ENCODE measurements at places on chromosomes 2 and 18. TPM values are rescaled to one million over a fixed set of nuclear protein-coding genes. Genes with fewer than 3 reads are reported as not detected.

CCL20 gene
- total RNA-seq: 1.4 TPM

UGT1A10 gene
- not detected for total RNA-seq

OTOS gene
- not detected for total RNA-seq

ZNF532 gene
- total RNA-seq: 10.2 TPM

LRRC30 gene
- not detected for total RNA-seq

ADCYAP1 gene
- not detected for total RNA-seq

CTAGE1 gene
- total RNA-seq: not detected

WDPCP gene
- total RNA-seq: 7.0 TPM

FTCDNL1 gene
- total RNA-seq: 2.2 TPM

ALK gene
- total RNA-seq: 0.25 TPM

SLC19A3 gene
- total RNA-seq: not detected

SIGLEC15 gene
- total RNA-seq: not detected

TLX2 gene
- 1.4 TPM for total RNA-seq

KLHL29 gene
- 4.0 TPM for total RNA-seq

DGUOK gene
- total RNA-seq: 110 TPM

RNF149 gene
- total RNA-seq: 50.8 TPM

KRTCAP3 gene
- 13.4 TPM for total RNA-seq

ANKRD30BL gene
- not detected for total RNA-seq

CENPO gene
- total RNA-seq: 44.1 TPM

SCN9A gene
- 0.12 TPM for total RNA-seq

ELOA2 gene
- not detected for total RNA-seq

SERPINB10 gene
- 2.8 TPM for total RNA-seq

NPPC gene
- 1.1 TPM for total RNA-seq

SGO2 gene
- total RNA-seq: 36.5 TPM

GALR1 gene
- total RNA-seq: not detected

OSR1 gene
- not detected for total RNA-seq

AQP12B gene
- not detected for total RNA-seq

CDH2 gene
- total RNA-seq: 0.07 TPM

CSRNP3 gene
- not detected for total RNA-seq

UGT1A8 gene
- not detected for total RNA-seq

IL37 gene
- not detected for total RNA-seq

DUSP2 gene
- total RNA-seq: 388 TPM

ERFE gene
- total RNA-seq: 0.60 TPM

IL1R2 gene
- 11.0 TPM for total RNA-seq

TFPI gene
- total RNA-seq: 0.05 TPM

CDH19 gene
- not detected for total RNA-seq

DOK6 gene
- total RNA-seq: not detected

IL36G gene
- not detected for total RNA-seq

TUBA4B gene
- not detected for total RNA-seq

PROM2 gene
- total RNA-seq: 0.38 TPM

CCDC74A gene
- total RNA-seq: 4.3 TPM

TRABD2A gene
- total RNA-seq: 39.4 TPM
